ENCODE measurements at places on chromosomes 2 and 18.

DNA sequence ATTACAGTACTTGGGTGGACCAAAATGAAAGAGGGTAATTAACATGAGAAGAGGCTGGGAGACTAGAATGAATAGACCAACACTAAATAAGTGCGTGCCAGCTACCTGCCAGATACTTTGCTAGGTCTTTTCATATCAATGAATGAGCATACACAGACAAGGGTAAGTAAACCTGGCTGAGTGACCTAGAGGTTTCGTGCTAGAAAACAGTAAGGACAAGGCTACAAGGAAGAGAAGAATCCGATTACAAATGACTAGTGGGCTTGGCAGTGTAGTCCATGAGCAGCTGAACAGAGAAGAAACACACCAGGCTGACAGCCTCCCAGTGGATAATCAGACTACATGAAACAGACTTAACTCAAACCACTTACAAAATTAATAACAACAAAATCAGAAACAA is 64.6 kb downstream of the THADA start:
- no peak for DNase-seq

DNA sequence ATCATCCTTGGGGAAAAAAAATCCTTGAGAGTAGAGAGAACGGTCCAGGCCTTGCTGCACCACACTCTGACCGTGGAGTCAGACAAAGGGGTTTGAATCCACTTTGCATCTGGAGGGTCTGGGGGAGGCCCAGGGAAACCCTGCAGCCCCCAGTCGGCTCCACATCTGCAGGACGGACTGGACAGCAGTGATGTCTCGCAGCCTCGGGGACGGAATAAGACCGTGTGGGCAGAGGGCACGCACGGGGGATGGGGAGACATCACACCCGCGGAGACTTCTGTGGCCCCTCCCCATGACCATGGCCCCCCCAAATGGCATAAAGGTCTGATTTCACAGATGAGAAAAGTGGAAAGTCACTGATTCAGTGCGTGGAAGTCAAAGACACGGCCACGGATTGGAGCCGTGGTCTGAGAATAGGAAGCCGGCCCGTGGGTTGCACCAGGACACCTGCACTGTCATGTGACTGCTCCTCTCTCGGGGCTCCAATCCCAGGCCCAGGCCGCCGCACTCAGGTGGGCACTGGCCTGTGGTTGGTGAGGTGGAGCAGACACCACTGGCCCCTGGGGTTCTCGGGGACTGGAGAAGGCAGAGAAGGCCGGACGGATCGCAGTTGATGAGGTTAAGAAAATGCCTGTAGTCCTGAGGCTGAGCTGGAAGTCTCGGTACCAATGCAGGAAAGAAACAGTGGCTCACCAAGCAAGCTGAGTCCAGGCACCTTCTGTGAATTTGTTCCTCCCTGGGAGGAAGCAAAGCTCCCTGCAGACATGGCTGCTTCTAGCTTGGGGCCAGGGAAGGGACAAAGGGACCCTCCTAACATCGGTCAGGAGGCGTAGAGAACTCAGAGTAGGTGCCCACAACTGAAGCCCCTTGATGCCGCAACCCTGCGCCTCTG is 61.8 kb downstream of the RTP5 start:
- no peak for DNase-seq

DNA sequence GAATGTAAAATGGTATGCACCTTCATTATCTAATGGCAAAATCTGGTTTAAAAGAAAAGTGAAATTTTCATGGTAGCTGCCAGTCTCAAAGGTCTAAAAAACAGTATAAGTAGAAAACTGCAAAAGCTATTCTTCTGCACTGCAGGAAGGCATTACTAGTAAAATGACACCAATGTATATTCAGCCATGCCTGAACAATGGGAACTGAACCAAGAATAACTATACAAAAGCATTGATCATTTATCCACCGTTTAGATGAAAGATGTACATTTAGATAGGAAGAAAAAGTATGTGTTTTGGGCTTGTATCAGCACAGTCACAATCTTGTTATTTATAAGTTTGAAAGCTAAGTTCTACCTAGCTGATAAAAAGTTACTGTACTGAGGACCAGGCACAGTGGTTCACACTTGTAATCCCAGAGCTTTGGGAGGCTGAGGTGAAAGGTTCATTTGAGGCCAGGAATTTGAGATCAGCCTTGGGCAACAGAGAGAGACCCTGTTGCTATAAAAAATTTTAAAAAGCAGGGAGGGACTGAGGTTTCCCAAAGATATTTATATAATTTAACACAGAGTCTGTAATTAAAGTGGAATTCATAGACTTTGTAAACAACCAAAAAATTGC is 163.1 kb upstream of the WDSUB1 start:
- no peak for DNase-seq

DNA sequence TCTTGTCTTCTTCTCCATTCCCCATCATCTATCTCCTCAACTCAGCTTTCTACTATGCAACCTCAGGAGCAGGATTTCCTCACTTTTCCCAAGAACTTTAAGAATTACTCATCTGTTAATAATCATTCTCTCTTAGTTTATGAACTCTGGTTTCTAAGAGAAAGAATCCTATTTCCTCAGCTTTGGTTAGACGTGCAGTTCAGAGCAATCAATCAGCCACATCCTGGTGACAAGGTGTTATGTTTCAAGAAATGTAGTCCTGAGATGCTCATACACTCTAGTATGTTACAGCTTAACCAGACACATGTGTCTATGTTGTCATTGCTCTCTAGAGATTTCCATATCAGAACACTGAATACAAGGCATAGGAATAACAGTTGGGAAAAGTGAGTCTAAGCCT is 277.9 kb downstream of the MBD2 start:
- no peak for DNase-seq

Data from AG20443 (cell line).